ENCODE measurements at places on chromosomes 11 and 22.

- no peak for DNase-seq
Observed at GRCh38 chr11:78168539-78169477, 19.6 kb downstream of the KCTD21 start.

DNA sequence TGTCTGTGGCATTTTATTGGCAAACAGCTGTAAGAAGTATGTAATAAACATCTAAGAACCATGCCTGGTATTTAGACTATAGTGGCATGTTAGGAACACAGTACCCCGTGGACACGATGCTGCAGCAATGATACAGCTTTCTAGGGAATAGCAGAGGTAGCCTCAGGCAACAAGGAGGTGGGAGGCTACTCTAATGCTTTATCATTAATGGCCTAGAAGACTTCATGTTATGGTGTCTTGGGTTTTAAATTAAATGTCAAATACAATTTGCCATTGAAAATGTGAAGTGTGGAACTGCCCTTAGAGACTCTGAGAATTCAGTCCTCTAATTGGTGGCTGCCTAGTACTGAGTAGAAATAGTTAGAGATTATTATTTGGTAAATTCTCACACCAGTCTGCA is 516.9 kb downstream of the CNTN5 start:
- no peak for DNase-seq

DNA sequence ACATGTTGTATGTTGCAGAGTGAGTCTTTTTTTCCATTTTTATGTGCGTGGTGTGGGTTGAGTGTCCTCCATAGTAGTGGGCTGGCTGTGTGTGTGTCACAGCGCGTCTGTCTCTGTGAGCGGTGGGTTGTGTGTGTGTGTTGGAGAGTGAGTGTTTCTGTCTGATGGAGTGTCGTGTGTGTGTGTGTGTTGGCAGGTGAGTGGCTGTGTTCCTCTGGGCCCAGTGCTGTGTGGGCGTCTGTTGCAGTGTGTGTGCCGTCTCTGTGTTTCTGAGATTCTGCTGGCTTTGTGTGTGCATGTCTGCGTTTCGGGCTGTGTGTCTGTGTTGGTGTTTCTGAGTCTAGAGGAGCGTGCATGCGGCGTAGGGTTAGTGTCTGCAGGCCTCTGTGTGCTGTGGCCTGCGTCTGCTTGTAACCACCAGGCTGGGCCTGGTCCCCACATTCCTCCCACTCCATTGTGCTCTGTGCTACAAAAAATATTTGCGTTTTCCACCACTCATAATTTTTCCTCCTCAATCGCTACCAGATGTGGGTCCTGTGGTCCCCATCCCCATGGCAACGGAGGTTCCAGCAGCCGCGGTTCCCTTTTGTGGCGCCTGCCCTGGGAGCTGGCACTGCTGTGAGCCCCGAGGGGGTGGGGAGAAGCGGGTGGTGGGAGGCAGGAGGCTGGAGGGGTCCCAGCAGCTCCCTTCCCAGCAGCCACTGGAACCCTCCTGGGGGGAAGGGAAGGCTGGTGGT is 15.2 kb downstream of the SCARF2 start:
- no peak for DNase-seq

DNA sequence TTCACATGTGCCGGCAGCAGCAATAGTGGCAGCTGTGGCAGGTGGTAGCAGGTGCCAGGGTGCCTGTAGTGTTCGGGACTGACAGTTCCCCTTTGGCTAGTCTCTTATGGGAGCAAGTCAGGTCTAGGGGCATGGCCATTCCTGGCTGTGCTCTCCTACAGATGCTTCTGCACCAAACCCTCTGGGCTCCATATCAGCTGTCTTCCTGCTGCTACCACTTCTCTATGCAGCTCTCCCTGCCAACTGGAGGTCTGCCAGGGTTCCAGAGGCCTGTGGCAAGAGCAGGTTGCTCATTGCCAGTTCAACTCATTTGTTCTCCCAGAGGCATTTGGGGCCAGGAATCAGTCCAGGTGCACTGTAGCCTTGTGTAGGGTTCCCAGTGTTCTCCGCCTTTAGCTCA is 473.7 kb downstream of the JRKL start:
- DNase-seq, result no peak

GRCh38 chr11:6824136-6824823 is 21.2 kb upstream of the OR10A5 start:
- DNase-seq, result no peak

DNA sequence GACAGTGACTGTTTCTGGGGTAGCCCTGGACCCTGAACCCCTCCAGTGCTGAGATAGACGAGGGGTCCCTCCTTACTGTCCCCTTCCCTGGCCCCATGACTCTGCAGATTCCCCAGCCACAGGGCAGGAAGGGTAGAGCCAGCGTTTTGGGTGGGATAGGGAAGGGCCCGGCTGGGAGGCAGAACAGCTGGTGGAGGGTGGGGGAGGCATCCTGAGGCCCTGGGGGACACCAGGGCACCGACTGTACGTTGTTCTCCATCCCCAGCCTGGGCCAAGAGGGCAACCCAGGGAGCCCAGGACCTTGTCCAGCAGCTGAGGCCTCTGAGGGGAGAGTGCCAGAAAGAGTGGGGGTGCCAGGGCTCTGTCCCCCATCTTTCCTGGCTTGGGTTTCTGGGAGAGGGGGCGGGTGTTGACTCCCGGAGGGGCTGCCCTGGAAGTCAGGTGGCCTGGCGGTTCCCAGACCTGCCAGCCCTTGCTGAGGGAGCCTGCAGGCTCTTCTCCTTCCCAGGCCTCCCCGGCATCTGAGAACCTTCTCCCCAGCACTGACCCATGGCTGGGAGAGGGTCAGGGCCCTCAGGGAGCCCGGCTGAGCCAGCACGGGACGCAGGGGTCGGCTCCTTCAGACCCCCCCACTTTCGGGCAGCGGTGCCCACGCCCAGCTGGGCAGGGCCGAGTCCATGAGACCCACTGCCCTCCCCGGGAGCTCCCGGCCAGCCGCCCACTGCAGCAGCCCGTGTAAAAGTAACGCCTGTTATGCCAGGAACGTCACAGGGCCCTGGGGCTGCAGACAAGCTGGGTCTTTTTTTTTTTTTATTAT is 30.3 kb downstream of the IGF2 start:
- no peak for DNase-seq

DNA sequence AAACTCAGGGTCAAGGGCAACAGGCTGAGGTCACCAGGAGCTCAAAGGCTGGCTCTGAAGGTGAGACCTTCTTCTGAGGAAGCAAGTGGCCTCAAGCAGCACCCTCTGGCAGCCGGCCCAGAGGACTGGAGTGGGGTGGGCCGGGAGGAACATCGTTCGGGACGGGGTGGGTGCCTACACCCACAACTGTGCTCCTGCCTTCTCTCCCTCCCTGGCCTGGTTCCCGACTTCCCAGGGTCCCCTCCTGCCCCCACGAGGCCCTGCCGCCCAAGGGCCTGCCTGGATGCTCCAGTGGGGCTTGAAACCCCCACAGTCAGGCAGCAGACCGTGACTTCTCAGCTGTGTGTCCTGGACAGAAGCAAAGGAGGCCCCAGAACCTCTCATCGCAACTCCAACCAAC is 195.7 kb downstream of the IGLL1 start:
- DNase-seq, result no peak
